MG63 (cell line): ENCODE measurements at places on chromosomes 4 and X.

- DNase-seq, result no peak
Observed at GRCh38 chr4:153955327-153955726, 166.4 kb upstream of the SFRP2 start.

DNA sequence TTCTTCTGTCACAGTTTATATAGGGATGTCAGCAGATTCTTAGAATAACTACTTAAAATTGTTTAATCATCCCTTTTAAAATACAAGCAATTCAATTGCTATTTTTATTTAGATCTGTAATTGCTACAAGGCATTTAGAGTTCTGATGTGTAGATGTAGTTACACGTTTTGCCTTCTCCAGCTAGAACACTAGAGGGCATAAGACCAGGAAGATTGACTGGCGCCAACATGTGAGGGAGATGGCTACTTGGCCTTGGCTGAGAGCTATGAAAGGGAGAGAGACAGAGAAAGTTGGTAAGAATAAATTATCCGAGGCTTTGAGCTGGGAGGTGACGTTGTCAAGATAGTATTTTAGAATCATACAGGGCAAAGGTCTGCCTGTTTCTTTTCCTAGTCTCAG is 563.7 kb upstream of the PRKX start:
- DNase-seq, result no peak

- no peak for DNase-seq
Observed at GRCh38 chr4:141216002-141216761, 4.5 kb upstream of the ZNF330 start.

GRCh38 chrX:3370656-3371055 is 24.2 kb upstream of the MXRA5 start:
- no peak for DNase-seq

DNA sequence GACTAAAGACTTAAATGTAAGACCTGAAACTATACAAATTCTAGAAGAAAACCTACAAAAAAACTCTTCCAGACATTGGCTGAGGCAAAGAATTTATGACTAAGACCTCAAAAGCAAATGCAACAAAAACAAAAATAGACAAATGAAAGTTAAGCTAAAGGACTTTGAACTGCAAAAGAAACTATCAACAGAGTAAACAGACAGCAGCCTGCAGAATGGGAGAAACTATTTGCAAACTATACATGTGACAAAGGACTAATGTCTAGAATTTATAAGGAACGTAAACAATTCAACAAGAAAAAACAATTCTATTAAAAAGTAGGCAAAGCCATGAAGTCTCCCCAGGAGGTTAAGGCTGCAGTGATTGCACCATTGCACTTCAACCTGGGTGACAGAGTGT is 9.1 kb downstream of the FAM47E start:
- DNase-seq, result no peak

DNA sequence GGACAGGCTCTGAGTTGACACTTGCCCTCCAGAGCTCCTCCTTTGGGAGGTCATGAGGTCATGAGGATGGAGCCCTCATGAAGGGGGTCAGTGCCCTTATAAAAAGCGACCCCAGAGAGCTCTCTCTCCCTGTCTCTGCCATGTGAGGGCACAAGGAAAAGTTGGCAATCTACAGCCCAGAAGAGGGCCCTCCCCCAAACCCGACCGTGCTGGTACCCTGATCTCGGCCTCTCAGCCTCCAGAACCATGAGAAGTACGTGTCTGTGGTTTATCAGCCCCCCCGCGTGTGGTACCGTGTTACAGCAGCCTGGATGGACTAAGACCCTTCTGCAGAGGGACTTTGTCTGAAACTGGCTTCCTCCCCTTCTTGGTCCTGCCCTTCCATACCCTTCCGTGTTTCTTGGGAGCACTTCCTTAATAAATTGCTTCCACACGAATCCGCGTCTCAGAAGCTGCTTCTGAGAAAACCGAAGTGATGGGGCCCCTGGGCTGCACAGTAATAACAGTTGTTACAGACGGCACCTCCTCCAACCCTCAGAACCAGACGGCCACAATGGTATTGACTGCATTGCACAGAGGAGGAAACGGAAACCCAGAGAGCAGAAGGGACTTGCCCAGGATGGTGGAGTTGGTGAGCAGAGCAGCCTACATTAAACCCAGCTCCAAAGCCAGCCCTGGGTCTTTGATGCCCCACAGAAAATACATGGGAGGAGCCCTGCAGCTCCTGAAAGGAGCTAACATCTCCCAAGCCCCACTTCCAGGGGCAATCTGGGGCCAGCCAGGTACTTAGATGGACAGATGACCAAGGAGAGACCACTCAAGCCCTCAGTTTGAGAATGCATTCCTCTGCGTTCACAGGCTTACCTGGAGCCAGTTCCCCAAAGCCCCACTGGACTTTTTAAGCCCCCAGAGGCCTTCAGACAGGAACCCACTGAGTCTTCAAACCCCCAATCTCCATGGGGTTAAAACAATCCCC is 242.7 kb downstream of the BCOR start:
- no peak for DNase-seq

GRCh38 chr4:71189471-71189870 is 149.3 kb upstream of the SLC4A4 start:
- DNase-seq, result peak; percentile 9

GRCh38 chr4:74848774-74849173 is 54.5 kb upstream of the BTC start:
- no peak for DNase-seq
